ENCODE measurements at places on chromosomes 11 and 22.

GRCh38 chr11:91969486-91969885 is 255.1 kb upstream of the FAT3 start:
- no peak for DNase-seq

DNA sequence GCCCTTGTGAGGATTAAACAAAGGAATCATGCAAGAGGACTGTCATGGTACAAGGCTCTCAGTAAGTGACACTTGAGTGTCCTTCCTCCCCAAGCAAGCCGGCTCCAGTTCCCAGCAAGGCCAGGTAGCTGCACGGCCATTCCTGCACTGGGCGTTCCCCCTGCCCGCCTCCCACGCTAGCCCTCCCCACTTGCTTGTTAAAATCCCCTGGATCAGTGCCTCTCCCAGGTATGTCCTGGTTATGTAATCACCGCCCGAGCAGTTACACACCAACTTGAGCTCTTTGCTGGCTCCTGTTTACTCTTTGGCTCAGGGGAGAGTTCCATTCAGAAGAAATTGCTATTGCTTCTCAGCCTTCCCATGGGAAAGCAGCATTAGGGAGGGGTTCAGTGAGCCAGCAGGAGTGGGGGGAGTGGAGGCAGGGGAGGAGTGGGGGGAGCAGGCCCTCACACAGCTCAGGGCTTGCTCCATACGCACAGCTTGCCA is 19.4 kb upstream of the MYEOV start:
- no peak for DNase-seq

- DNase-seq, result peak; percentile 52
Measured at GRCh38 chr22:16783930-16784354, 41.3 kb downstream of the XKR3 start.

DNA sequence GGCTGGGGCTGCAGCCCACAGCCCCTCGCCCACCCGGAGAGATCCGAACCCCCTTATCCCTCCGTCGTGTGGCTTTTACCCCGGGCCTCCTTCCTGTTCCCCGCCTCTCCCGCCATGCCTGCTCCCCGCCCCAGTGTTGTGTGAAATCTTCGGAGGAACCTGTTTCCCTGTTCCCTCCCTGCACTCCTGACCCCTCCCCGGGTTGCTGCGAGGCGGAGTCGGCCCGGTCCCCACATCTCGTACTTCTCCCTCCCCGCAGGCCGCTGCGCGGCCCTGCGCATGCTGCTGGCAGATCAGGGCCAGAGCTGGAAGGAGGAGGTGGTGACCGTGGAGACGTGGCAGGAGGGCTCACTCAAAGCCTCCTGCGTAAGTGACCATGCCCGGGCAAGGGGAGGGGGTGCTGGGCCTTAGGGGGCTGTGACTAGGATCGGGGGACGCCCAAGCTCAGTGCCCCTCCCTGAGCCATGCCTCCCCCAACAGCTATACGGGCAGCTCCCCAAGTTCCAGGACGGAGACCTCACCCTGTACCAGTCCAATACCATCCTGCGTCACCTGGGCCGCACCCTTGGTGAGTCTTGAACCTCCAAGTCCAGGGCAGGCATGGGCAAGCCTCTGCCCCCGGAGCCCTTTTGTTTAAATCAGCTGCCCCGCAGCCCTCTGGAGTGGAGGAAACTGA is 731 bp downstream of the GSTP1 start:
- DNase-seq, result peak; percentile 81

DNA sequence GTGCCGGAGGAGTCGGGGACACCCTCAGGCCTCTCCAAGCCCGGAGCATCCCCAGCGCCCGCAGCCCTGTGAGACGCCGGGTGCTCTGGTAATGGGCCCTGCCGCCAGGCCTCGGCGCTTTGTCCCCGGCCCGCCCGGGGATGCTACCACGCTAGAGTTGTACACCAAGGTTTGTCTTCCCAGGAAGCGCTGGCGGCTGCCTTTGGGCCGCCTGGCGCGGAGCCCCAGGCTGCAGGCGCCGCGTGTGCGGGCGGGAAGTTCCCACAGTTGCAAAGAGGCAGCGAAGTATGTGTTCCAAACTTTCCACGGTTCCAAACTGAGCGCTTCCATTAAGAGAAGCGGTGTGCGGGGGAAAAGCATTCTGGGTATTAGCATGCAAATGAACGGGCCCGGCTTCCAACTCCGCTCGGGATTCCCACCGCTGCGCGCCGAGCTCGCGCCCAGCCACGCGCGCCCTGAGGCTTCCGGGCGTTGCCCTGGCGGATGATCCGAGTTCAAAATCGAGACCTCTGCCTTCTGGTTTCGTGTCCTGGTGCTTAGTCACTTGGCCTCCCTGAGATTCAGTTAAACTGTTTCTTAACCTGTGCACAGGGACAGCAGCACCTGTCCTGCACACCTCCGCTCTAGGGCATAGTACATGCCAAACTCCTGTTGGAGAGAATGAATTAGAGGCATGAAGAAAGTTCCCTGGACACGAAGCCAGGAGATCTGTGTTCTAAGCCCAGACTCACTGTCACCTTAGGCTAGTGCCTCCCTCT is 1.3 kb upstream of the PATZ1 start:
- peak; percentile 89 for DNase-seq

- DNase-seq, result no peak
Measured at GRCh38 chr22:28332410-28332809, 347.2 kb downstream of the TTC28 start.

GRCh38 chr11:44964526-44965209 is 14.0 kb upstream of the TP53I11 start:
- DNase-seq, result no peak

GRCh38 chr11:40029391-40029790 is 1430.1 kb downstream of the LRRC4C start:
- no peak for DNase-seq

GRCh38 chr11:35477901-35478300 is 47.5 kb downstream of the PAMR1 start:
- no peak for DNase-seq

GRCh38 chr11:119342023-119342300 is 1.3 kb upstream of the C1QTNF5 start:
- no peak for DNase-seq

DNA sequence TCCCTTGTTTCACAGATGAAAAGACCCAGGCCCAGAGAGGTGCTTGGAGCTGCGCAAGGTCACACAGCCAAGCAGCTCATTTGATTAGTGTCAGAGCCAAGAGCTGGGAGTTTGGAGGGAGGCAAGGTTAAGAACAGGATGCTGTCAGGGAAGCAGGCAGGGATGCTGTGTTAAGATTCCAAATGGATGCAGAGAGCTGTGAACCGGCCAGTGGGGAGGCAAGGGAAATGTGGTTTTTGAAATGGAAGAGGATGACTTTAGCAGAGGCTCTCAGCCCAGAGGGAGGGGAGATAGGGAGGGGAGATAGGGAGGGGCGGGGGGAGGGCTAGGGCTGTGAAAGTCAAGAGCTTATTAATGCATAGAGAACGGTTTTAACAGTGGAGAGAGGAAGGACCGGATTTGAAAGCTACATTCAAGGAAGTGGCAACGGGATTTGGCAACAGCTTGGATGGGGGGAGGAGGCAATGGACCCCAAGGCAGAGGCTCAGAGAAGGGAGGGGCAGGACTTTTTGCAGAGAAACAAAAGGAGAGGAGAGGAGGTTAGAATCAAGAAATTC is 13.0 kb downstream of the RTN4RL2 start:
- DNase-seq, result peak; percentile 85

- peak; percentile 34 for DNase-seq
Measured at GRCh38 chr11:32343325-32344008, 91.9 kb downstream of the WT1 start.

DNA sequence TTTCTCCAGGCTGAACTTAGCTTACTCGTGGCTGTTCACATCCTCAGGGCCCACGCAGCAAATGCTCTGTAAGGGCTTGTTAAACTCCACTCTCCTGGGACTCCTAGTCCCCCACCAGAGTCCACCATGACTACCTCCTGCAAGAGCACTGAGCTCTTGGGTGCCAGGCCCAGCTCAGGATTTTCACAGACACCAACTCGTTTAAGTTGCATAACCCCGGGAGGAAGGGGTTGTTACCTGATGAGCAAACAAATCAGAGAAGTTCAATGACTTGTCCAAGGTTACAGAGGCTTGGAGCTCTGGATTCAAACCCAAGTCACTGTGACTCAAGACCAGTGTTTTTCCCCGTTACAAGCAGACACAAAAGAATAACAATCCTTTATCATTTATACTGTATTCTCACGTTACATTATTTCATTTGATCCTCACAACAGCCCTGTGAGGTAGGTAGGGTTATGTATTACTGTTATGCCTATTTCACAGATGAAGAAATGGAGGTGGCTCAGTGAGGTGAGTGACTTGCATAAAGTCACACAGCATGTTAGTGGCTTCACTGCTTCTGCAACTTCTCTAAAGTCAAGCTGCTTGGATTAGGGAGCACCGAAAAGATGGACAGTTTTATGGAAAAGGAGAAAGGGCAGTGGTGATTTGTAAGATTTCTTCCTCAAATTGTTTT is 17.4 kb downstream of the KCTD21 start:
- DNase-seq, result no peak

DNA sequence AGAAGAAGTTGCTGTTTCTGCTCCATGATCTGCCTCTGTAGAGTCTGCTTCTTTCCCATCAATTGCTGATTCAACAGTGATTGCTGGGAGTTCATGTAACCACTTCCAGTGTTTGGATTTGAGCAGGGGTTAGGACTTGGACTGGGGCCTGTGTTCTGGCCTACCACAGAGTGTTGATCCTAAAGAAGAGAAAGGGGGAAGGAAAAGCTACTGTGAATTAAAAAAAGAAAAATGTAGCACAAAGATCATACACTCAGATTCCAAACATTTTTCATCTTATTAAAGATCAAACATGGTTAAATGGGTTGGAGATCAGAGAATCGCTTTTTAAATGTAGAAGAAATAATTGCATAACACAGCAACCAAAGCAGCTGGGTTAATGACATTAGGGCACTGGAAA is 67.6 kb upstream of the MTMR2 start:
- DNase-seq, result no peak

DNA sequence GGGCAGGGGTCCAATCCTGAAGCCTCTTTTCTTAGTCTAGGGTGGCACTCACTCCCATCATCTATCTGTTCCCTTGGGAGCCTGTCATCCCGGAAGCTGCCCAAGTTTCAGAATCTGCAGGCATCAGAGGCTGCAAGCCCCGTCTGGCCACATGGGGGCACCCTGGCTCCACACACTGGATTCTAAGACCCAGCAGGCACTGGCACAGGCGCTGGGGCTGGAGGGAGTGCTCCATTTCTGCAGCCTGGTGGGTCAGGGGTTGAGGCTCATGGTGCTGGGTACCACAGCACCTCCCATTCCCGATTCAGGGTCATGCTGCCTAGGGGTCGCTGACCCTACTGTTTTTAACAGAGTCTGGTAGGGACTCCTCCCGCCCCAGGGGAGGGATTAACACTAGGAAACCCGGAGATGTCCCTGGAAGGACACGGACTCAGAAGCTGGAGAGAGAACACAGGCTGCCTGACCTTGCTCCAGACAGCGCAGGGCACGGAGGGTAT is 243.9 kb upstream of the SYN3 start:
- peak; percentile 82 for DNase-seq

- DNase-seq, result no peak
Measured at GRCh38 chr11:75938543-75938942, 123.5 kb downstream of the UVRAG start.

Data from hematopoietic multipotent progenitor cell treated with erythropoietin and hydrocortisone succinate and interleukin-3 and kit ligand, for 4 days (in vitro differentiated cells).